ENCODE measurements at places on chromosomes 4 and X.
A peak's percentile ranks its signal among the peaks of the same experiment; 100 is the strongest.

DNA sequence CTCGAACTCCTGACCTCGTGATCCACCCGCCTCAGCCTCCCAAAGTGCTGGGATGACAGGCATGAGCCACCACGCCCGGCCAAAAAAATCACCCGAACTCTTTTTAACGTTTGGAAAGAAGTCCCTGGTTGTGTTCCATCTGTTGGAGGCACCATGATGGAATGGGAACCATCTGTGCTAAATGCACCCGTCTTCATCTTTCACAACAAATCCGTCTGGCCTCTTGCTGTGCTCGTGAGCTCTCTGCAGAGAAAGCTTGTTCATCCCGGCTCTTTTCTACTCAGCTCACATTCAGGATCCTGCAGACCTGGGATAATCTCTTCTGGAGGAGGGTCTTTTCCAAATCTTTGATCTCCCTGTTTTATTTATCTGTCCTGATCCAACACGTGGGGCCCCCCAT is 188.8 kb downstream of the CRLF2 start:
- DNase-seq: no peak

DNA sequence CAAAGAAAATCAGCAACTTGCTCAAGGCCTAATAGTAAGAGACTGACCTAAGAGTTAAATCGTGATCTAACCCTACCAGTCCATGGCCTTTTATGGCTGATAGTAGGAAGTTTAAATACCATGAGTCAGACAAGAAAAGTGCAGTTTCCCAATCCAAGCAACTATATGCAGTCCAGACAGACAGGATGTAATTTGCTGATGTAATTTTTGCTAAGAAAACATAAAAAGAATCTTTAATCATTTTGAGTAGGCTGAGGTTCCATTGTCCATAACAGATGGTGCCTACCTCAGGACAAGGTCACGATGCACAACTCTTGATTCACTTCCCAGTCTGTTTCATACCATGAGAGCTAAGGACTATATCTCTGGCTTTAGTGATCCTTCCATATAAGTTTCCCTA is 317.5 kb upstream of the GRIA3 start:
- DNase-seq: peak; percentile 82

DNA sequence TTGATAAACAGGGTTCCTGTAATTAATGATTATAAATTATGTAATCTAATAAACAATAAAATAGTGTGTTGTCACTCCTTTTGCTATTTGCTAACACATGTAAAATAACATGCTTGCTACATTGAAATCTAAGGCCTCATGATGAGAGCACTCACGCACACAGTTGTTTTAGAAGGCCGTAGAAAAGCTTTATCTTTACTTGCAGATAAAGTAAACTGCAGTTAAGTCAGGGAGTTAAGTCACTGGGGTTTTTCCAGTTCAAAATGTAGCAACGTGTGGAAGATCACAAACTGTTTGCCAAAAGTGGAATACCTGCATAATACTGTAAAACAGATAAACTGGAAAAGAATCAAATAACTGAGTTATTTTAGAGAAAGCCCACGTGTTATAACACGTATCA is 187.3 kb upstream of the PACRGL start:
- no peak for DNase-seq

- DNase-seq: peak; percentile 86
These were observed 26.1 kb upstream of the CXCL13 start for GRCh38 chr4:77579406-77580076.

GRCh38 chr4:95077864-95078263 is 320.1 kb downstream of the BMPR1B start:
- no peak for DNase-seq

DNA sequence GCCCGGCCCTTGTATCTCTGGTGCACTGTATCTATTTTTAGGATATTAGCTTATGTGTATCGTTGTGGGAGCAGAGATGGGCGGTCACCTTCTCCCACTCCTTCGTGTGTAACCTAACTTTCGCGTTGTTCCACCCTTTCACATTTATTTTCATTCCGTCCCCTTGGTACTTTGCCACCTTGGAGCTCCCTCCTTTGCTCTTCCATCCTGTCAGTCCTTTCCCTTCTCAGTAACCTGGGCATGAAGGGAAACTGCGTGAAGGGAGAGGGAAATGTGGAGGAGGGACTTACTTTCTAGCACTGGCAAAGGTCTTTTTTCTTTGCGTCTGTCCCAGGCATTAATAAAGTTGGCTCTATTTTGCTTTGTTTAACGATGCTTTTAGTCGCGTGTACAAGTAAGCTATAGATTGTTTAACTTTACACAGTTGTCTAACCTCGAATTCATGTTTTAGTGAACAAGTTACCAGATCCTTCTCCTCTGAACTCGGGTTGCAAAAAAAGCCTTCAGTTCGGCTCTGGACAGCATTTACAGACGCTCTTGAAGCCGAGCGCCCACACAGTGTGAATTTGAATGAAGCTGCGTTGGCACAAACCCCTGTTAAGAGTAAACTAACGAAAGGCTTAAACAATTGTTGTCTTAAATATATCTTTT is 3.9 kb downstream of the PCDH10 start:
- DNase-seq: no peak

Data from fibroblast of the aortic adventitia (primary cell).